ENCODE measurements at places on chromosomes 5 and 9.

- peak; percentile 5 for DNase-seq
These were observed 24.3 kb upstream of the POMT1 start for GRCh38 chr9:131478421-131478868.

- no peak for DNase-seq
These were observed 576.2 kb downstream of the BNC2 start for GRCh38 chr9:16294133-16294770.

DNA sequence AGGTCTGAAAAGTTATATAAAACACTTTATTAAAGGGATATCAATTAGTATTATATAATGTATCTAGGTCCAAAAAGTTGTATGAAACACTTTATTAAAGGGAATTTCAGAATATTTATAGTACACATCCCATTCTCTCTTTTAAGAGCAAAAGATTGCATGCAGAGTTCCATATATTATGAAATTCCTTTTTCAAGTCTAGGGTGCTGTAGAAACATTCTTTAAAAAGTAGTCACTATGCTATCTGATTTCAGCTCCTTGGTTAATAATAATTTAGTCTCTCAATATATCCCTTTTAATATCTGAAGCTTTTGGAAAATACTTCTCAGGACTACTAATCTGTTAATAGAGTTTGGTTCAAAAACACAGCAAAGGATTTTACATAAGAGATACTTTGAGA, 1496.1 kb upstream of the C9orf72 start:
- no peak for DNase-seq

- no peak for DNase-seq
These were observed 14.7 kb downstream of the LHX3 start for GRCh38 chr9:136190237-136190601.

GRCh38 chr5:150075806-150076205, 10.5 kb downstream of the CSF1R start:
- no peak for DNase-seq

DNA sequence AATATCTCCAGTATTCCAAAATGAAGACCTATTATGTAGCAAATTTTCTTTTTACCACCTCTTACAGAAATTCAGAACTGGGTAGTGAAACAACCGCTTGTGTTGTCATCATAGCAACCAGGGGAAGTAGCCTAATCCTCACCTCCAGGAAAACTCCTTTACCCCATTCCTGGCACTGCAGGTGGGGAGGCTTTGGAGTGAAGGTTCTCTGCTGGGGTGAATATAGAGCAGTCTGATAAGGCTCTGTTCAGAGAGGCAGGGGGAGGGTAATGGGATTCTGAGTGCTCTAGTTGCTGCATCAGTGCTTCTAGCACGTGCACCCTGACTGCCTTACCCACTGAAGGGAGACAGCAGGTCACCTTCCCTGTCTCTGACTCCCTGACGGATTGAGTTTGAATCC, 116.2 kb downstream of the MAN2A1 start:
- DNase-seq, result no peak

DNA sequence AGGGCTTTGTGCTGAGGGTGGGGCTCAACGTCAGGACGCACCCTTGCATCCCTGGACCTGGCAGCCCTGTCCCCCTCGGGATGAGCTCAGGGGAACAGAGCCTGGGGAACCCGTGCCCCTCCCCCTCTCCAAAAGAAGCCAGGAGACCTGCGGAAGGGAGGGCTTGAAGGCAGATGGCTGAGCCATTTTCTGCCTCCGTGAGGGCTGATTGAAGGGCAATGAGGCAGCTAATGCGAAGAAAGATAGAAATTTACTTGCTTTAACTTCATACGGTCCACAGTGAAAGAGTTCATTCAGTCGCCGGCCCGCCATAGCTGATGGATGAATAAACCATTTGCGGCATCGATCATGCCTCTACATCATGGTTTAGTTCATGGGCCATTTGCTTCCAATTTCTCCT, 28.8 kb downstream of the ASS1 start:
- DNase-seq, result no peak

GRCh38 chr5:109399092-109399759, 10.5 kb downstream of the PJA2 start:
- no peak for DNase-seq

DNA sequence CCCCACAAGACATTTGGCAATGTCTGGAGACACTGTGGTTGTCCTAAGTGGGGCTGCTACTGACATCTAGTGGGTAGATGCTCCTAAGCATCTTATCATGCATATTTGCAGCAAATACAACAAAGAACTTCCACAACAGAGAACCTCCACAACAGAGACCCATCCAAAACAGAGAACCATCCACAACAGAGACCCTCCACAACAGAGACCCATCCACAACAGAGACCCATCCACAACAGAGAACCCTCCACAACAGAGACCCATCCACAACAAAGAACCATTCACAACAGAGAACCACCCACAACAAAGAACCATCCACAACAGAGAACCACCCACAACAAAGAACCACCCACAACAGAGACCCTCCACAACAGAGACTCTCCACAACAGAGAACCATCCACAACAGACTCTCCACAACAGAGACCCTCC, 32.8 kb downstream of the ARPC5L start:
- no peak for DNase-seq

DNA sequence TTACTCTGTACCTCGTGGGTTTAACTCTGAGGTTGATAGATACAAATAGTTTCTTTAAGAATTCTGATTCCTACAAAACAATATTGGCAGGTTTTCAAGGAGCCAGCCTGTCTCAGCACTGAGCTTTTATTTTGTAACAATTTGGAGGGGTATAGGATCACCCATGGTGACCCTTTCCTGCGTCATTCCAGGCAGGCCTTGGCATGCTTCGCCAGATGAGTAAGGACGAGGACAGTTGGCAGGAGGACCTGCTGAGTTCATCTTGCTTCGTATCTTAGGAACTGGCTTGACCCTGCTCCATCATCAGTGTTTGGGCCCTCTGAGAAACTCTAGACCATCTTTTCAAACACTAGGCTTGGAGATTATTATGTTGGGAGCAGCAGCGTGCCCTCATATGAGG, 17.9 kb downstream of the ZNF462 start:
- no peak for DNase-seq

- DNase-seq, result no peak
These were observed 739 bp upstream of the SPINK7 start for GRCh38 chr5:148311484-148311883.

DNA sequence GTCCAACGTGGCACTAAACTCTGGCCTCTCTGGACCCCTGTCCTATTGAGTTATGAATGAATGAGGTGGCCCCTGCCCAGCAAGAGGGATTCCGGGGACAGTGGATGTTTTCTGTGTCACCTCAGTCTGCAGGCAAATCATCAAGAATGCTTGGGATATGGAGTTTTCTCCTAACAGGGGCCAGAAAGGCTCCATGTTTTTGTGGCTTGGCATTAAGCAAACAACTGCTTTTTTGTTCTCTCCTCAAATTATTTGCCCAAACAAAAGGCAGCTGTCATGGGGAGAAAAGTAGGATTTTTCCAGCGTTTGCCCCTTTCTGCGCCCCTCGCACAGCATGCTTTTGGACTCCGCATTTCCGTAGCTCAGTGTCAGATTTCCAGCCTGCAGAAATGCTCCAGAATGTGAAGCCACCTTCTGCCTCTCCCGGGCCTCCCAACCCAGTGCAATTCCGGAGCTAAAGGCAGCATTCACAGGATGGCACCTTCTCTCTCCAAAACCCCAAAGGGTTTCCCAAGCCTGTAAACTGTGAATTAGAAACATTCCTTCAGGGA, 553.3 kb downstream of the CCDC171 start:
- no peak for DNase-seq
